AG08396 (cell line): ENCODE measurements at places on chromosomes 5 and 9.

- no peak for DNase-seq
These were observed 137.5 kb downstream of the BAAT start for GRCh38 chr9:101247297-101247696.

- DNase-seq, result no peak
These were observed 58.3 kb downstream of the JAK2 start for GRCh38 chr9:5043381-5043780.

- DNase-seq, result no peak
These were observed 73.7 kb downstream of the RCL1 start for GRCh38 chr9:4866239-4866969.

DNA sequence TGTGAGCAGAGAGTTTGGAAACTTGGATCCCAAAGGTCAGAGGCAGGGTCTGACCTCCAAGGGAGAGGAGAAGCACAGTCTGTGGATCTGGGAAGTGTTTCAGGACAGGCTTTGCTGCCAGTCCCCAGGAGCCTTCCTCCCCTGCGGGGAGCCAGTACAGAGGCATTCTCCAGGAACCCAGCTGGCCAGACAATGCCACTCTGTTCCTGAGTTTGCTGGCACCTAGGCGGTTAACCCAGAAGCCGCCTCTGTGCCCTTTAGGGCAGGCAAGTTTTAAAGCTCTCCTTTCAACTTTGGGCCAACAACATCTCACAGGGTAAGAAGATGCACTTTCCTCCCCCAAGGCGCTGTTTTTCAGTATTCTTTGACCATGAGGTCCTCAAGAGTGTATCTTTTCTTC lies 37.0 kb upstream of the FGF1 start:
- no peak for DNase-seq

GRCh38 chr9:79193001-79193400 lies 378.8 kb upstream of the TLE4 start:
- DNase-seq, result peak; percentile 26

DNA sequence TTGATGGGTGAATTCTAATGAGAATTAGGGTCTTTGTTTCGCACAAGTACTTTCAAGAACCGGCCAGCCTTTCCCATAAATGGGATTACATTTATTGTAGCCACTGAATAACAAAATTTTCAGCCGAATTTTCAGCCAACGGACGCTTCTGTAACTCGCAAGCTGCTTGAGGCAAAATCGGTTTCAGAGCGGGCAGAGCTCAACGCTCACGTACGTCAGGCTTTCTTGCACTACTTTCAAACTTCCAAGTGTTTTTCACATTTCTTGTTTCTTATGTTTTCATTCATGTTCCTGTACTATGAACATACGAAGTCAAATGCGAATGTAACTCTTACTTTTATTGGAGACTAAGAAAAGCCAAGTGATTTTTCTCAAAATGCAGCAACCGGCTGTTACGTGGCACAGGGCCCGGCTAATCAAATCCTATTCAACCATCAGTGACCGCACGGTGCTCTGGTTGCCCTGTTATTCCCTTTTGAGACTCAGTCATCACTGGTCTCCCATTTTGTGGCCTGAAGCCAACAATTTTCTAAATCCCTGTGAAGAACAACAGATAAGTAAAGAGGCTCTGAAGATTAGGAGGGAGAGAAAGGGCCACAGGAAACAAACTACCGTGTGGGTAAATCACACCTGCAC lies 68.5 kb downstream of the SLC28A3 start:
- DNase-seq, result no peak

GRCh38 chr9:1120500-1121165 lies 70.5 kb downstream of the DMRT2 start:
- no peak for DNase-seq

GRCh38 chr5:157859227-157859575 lies 256 bp upstream of the CLINT1 start:
- no peak for DNase-seq

- no peak for DNase-seq
These were observed 2.0 kb downstream of the QSOX2 start for GRCh38 chr9:136243631-136244030.

GRCh38 chr5:56412601-56413379 lies 179.7 kb upstream of the ANKRD55 start:
- DNase-seq, result no peak

DNA sequence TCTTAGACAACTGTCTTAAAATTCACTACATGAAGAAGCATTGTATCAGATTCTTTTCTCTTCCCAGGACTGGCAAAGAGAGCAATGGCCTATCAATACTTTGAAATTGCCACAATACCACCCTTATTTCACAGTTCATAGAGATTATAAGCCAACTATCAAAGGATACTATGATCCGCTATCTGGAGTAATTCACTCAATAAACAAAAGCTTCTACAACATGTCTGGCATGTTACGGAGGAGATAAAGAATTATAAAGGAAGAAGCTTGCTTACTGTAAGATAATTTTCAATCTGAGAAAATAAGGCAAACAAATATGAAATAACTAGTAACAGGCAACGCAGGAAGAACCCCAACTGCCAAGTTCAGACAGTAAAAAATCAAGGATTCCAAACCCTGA lies 114.8 kb downstream of the GNAQ start:
- no peak for DNase-seq

DNA sequence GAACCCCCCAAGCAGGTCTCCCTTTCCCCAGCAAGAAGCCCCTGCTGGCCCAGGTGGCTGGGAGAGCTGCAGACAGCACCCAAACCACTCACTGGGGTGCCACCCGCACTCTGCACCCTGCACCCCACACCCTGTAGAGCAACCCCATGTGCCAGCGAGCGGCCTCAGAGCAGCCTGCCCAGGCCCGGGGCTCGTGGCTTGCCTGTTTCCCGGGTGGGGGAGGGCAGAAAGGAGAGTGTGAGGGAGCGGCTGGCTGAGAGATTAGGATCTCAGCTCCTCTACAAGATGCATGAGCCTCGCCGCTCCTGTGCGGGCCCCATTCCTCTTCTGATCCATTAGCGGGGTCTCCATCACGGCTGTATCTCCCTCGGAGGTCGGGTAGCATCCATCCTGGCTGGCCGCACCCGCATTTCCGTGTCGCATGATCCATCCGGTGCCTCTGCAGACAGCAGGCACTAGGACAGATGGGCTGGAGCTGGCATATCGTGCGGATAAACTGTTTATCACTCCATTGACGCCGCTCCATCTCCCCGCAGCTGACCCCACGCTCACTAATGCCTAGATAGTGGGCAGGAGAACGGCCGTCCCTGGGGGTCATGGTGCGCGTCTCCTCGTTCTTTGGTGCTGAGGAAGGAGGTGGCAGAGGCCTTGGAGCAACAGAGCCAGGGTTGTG lies 54.4 kb downstream of the MRPL36 start:
- no peak for DNase-seq

- no peak for DNase-seq
These were observed 497.0 kb upstream of the GRAMD2B start for GRCh38 chr5:125926172-125926571.
